ENCODE measurements at places on chromosomes 4 and X. TPM values are rescaled to one million over a fixed set of nuclear protein-coding genes. Genes with fewer than 3 reads are reported as not detected.

DNA sequence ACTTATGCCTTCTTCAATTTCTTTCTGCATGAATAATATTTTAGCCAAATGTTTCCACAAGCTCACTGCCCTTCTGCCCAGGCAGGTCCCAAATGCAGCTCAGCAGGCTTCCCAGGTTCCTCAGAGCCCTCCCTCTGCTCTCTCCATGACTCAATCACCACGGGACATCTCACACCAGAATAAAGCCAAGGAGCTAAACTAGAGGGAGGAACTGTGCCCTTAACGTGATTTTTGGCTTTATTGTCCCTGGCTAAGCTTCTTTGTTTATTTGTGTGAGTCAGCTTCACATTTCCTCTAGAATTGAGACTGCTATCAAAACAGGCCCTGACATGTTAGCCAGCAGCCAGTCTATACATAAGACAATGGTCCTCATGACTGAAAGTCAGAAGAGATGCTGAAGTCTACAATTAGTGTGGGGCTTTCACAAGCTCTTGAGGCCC, 186.4 kb upstream of the GALNT7 start:
- DNase-seq = no peak
- no peaks in the 10 kb centered on the region for H3K27me3 ChIP-seq
- H3K4me1 ChIP-seq = no peaks in the 10 kb centered on the region
- H3K27ac ChIP-seq = no peak overlapping the region

DNA sequence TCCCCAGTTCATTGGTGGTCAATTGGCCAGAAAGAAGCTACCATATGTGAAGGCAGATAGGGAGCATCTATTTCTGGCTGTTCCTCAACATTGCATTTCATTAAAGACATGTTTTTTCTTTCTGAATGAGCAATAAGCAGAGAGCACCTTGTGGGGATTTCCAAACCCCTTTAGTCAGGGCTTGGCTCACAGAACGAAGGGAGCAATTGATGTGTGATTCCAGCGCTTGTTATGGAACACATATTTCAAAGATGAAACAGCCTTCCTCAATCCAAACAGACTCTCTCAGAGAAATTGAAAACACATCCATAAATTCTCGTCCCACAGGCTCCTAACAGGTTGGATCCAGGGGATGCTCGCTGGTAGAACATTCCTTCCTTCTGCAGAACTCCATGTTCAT, 84.1 kb downstream of the CLCN4 start:
- H3K4me1 ChIP-seq = no peaks in the 10 kb centered on the region
- no peaks in the 10 kb centered on the region for H3K27me3 ChIP-seq
- no peak overlapping the region for H3K27ac ChIP-seq
- no peaks in the 10 kb centered on the region for H3K36me3 ChIP-seq

DNA sequence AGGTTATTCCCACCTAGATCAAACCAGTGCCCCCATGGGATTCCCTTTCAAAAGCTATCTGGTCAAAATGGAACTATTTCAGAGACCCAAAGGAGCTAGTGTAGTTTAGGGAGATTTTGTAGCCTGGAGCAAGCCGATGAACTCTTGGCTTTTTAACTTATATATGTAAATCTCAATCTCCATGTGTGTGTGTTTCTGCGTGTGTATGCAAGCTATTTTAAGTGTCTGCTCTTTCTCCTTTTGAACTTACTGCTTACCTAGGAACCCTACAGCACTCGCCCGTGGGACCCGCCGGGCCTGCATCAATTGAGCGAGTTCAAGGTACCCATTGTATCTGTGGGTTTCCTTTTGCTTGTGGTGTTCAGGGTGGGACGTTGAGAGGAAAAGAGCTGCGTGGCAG, 10.4 kb downstream of the CSTF2 start:
- no peak overlapping the region for H3K27ac ChIP-seq
- H3K36me3 ChIP-seq = no peaks in the 10 kb centered on the region
- no peak overlapping the region for H3K4me3 ChIP-seq
- H3K4me1 ChIP-seq = no peaks in the 10 kb centered on the region
- no peak for DNase-seq

DNA sequence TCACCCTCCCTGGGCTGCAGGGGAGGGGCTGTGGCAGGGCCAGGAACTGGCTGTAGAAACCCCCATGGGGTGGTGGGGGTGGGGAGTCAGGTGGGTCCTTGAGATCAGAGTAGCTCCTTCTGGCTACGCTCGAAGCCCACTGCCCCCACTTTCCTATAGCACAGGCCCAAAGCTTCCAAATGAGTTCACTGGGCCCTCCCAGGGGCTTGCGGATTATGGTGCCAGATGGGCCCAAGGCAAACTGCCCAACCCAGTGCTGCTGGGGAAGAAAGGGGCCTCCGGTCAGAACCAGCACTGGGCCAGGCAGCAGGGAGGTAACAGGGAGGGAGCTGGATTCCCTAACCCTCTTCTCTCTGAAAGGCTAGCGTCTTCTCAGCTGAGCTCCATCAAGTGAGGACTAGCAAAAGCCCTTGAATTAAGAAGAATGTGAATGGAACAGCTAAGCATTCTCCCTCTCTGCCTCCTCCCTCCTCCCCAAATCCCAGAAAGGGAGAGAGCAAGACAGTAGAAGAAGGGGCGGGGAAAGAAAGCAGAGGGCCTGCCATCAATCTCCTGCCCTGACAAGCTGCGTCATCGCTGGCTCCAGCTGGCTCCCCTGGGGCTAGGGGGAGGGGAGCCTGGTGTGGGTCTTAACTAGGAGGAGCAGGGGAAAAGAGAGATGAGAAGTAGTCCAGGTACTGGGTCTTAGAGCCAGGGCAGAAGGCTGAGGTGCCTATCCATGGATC, 34.7 kb downstream of the FRMPD3 start:
- no peaks in the 10 kb centered on the region for H3K36me3 ChIP-seq
- H3K27ac ChIP-seq = no peak overlapping the region
- no peaks in the 10 kb centered on the region for H3K4me1 ChIP-seq

DNA sequence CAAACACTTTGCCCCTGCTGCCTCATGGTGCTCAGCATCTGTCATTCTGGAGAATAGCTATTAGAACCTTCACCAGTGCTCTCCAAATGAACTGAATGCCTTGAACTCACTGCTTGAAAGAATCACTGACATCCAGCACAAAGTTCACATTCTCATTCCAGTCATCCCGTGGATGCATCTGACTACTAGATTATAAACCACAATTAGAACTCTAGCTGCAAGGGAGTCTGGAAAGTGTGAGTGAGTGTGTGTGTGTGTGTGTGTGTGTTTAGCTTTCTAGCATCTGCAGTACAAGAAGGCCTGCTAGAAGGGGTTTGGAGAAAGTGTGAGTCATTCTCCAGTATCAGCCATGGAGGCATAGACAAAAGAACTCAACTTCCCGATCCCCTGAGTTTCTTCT, 71.3 kb upstream of the DYNLT3 start:
- peaks cover 27% of the 10 kb centered on the region for H3K27me3 ChIP-seq
- no peaks in the 10 kb centered on the region for H3K36me3 ChIP-seq
- H3K4me1 ChIP-seq = no peaks in the 10 kb centered on the region
- no peak for DNase-seq
- no peak overlapping the region for H3K4me3 ChIP-seq

DNA sequence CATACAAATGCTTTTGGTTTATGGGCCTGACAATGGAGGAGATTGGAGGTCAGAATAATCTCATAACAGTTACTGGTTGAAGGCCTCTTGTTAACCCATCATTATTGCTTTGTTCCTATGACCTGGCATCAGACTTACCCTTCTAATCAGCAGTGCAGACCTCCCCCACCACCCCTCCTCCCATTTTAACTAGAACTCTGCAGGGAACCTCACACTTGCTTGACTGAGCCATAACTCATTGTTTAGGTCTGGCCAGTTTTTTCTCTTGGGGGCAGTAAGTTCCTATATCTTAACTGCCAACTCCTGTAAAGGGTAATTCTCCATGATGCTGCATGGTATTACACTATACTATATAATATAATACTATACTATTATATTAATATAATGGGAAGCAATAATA, 609.3 kb downstream of the IL1RAPL1 start:
- no peak overlapping the region for H3K4me3 ChIP-seq
- no peak for DNase-seq
- no peaks in the 10 kb centered on the region for H3K4me1 ChIP-seq
- no peak overlapping the region for H3K27ac ChIP-seq
- no peaks in the 10 kb centered on the region for H3K27me3 ChIP-seq
- no peaks in the 10 kb centered on the region for H3K36me3 ChIP-seq

Gene PF4V1
- total RNA-seq = not detected

Gene IRS4
- 0.59 TPM for total RNA-seq

Gene XAGE2
- not detected for total RNA-seq

Gene DCAF8L2
- not detected for total RNA-seq

Gene ZNF711
- 6.2 TPM for total RNA-seq

Gene AFF1
- 80.5 TPM for total RNA-seq
